ENCODE measurements at places on chromosomes 11 and 22.

- no peak for DNase-seq
Measured at GRCh38 chr22:50467773-50468440, 6.9 kb downstream of the SBF1 start.

DNA sequence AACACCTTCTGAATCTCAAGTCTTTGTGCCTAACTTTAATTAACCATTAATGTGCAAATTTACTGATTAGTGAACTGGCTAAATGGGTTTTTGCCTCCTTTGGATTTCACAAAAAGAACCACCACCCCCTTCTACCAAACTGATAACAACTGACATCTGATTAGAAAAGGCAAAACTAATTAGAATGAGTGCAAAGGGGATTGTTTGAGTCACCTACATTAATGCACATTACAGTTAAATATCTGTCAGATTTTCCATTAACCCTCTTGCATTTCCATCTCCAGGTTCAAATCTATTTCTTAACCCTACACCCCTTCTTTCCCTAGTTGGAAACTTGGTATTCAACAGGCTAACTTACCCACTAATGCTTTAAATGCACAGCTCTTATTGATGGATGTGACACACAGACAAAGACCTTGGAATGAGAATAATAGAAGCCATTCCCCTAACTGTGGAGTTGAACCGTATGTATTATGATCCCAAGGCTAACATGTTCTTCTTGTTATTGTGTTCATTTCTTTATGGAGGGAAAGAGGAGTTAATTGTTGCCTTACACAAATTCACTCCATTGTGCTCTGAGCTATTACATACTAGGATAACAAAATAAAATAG, 161.5 kb upstream of the MTMR2 start:
- no peak for DNase-seq

GRCh38 chr11:84564180-84564866, 1062.8 kb downstream of the DLG2 start:
- DNase-seq = peak; percentile 89

DNA sequence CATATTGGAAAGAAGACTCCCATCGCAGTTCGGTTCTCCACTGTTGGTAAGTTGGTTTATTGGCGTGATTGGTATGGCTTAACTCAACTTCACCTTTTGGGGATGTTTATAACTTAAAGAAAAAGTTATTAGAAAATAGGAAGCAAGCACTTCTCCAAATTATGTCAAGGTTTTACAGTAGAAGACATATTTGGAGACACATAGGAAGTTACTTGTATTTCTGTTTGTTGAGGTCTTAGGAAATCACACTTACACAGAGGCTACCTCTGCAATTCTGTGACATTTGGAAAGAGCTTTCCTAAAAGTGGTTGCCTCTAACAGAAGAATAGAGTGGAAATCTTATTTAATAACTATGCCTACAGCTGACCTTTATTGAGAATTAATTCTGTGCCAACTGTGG, 12.3 kb downstream of the CAT start:
- DNase-seq = no peak

- peak; percentile 24 for DNase-seq
Measured at GRCh38 chr11:110311783-110312579, 15.6 kb upstream of the RDX start.

DNA sequence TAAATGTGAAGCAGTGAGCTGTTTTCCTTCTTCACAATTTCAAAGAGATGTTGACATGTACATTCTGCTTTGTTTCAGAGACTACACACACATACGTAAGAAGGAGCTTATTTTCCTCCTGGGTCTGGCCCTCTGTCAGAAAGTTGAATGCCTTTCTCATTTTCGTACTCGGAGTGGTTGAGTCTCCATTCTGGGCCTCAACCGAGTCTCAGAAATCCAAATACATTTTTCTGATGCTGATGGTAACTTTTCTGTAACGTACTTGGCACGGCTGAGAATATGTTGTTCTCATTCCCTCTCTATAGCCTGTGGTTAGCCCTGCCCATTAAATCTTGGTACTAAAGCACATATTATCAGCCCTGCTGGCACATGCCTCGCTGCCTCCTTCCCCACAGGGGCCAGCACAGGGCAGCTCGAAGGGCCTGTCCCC, 25.3 kb downstream of the PARVA start:
- DNase-seq = no peak

GRCh38 chr22:27842669-27843431, 41.3 kb upstream of the MN1 start:
- no peak for DNase-seq

DNA sequence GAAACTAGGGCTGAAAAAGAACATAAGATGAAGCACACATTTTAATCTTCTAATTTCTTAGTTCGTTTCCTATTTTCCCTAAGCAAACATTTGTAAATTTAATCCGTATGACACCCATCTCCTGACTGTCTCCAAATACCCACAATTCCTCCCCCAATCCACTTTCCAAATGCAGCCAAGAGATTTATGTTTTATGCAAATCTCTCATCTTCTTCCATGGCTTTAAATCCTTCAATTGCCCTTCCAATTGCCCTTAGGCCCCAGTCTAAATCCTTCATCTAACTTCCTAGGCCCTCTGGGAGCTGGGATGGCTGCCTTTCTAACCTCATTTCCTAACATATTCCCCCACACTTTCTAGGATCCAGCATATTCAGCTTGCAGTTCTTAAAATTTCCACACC, 18.0 kb upstream of the POU2AF1 start:
- no peak for DNase-seq

- DNase-seq = no peak
Measured at GRCh38 chr11:70315716-70316115, 45.2 kb downstream of the PPFIA1 start.
